ENCODE measurements at places on chromosomes 1 and 21.

DNA sequence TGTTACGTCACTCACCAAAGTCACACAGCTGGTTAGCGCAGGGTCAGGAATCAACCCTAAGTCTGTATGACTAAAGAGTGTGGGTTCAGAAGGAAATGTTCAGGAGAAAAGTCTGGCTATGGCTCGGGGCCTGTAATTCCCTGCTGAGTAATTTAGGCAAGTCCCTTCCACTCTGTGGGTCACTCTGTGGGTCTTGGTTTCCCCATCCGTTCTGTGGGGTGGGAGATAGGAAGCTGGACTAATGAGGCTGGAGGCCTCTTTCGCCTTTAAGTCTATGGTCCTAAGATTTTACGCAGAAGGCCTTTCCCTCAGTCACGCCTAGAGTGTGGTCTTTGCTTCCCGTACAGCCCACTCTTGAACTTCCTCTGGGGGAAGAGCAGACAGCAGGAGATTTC, 14.3 kb upstream of the MED18 start:
- DNase-seq: no peak

DNA sequence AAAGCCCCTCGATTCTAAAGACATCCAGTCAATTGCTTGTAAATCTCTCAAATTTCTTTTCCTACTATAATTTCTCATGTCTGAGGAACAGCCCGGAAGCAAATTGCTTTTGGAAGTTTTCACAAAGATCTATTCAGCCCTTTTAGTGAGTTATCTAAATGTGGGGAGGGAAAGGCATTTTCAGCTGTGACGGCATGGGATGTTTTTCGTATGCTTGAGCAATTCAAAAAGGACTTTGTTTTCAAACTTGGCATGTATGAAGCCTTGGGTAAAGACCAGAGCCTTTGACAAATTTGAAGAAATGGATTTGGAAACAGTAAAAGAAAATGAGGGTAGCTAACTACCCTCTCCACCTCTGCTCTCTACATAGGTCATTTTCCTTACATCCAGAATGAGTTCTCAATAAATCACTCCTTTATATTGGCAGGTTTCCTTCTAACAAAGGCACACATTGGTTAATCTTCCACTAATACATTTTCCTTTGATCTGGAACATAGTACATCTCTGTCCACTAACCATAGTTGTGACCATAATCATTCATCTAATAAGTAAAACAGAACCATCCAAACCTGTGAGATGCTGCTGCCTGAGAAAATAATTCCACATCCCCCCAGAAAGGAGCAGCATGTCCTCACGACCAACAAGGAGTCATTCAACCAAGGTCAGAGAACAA, 66.1 kb upstream of the ADAM30 start:
- no peak for DNase-seq

DNA sequence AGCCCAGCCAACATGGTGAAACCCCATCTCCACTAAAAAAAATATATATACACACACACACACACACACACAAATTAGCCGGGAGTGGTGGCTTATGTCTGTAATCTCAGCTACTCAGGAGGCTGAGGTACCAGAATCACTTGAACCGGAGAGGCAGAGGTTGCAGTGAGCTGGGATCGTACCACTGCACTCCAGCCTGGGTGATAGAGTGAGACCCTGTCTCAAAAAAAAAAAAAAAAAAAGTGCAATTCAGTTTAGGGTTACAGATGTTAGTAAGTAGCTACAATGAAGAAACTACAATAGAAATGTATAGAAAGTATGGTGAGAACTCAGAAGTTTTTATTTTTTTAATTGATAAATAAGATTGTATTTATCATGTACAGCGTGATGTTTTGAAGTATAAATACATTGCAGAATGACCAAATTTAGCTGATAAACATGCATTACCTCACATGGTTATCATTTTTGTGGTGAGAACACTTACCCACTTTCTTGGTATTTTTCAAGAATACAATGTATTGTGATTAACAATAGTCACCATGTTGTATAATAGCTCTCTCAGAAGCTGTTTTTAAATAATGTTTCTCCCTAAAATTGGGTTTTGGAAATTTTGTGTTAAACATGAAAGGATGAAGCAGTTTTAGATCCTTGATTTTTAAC, 17.9 kb downstream of the KDM1A start:
- no peak for DNase-seq

DNA sequence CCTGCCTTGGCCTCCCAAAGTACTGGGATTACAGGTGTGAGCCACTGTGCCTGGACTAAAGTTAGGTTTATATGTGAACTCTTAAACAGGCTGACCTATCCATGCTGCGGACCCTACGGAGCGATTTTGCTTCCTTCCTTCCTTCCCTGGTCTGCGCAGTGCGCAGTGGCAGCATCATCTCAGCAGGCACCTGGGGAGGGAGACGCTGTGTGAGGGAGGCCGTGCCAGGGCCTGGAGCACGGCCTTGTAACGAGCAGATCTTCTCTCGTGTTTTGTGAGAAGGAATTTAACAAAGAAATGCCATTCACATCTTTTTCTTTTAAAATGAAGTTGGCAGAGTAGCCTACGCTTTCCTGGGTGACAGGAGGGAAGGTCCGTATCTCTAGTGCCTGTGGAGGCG, 45.8 kb downstream of the PKNOX1 start:
- DNase-seq: no peak

All from foreskin fibroblast (primary cell).